GM19239 (cell line): ENCODE measurements at places on chromosomes 3 and 15.

DNA sequence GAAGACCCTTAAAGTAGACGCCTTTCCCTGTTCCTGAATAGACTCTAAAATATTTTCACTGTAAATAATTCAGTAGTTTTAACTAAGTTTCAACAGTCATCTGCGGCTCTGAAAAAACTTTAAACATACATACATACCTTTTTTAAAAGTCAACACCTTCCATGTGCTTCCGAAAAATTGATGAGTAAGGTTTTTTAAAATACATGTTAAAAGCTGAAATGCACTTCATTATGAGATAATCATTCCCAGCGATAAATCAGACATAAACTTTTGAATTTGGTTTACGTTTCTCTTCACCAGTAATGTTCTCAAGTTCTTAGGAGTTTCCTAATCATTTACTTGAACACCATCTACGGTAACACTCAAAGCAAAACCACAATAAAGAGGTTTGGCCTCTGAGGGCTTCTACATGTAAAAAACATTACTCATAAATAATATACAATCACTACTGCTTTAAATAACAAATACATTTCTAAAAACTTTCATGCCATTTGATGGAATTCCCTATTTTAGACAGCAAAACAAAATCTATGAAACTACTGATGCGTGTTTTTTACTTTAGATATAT is 403.5 kb downstream of the SHQ1 start:
- DNase-seq = no peak

DNA sequence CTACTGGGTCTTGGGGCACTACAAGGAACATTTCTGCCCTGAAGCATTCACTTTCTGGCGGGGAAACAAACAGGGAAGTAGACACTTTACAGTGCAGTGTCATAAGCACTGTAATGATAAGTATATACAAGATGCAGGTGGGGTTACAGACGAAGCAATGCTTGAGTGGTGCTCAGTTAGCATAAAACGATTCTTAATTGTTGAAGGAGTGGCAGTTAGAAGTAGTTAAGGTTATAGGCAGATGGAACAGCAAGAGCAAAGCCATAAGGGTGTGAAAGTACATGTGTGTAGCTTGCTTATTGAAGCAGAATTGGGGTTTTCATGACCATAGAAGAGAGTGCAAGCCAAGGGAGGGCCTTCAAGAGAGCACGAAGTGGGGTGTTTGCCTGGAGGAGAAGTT is 46.2 kb downstream of the SLC25A26 start:
- no peak for DNase-seq

DNA sequence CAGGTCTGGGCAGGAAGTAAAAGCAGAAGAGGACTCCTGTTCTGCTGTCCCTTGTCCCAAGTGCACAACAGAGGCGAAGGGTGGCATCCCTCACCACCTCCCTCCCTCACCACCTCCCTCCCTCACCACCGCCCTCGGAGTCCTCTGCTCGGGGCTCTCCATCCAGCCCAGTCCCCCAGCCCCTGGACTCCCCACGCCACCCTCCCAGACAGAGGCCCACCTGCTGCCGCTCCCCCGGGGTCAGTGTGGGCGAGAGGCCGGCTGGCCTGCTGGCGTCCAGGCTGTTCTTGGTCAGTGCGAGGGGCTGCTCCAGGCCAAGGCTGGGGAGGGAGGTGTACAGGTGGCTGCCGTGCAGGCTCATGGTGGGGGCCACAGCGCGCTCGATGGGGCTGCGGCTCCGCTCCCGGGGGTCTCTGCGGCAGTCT is 79.1 kb downstream of the VGLL4 start:
- no peak for DNase-seq

GRCh38 chr3:162770551-162770950 is 1273.9 kb downstream of the OTOL1 start:
- no peak for DNase-seq
